Cardiac muscle cell (in vitro differentiated cells and primary cell): ENCODE measurements at places on chromosomes 6 and 20.

- DNase-seq = peak; percentile 64
Measured at GRCh38 chr6:89242574-89243330, 25.6 kb upstream of the GABRR1 start.

DNA sequence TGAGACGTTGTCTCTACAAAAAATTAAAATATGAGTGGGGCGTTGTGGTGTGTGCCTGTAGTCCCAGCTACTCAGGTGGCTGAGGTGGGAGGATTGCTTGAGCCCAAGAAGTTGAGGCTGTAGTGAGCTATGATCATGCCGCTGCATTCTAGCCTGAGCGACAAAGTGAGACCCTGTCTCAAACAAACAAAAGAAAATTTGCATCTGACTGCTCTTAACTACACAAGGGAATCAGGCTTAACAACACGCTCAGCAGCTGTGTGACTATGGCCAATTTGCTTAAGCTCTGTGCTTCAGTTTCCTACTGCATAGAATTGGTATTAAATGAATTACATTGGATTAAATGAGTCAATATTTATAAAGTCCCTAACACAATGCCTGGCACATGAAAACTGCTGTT lies 24.3 kb upstream of the MRPS10 start:
- DNase-seq = no peak

GRCh38 chr20:60051911-60052310 lies 93.7 kb downstream of the CDH26 start:
- no peak for DNase-seq

DNA sequence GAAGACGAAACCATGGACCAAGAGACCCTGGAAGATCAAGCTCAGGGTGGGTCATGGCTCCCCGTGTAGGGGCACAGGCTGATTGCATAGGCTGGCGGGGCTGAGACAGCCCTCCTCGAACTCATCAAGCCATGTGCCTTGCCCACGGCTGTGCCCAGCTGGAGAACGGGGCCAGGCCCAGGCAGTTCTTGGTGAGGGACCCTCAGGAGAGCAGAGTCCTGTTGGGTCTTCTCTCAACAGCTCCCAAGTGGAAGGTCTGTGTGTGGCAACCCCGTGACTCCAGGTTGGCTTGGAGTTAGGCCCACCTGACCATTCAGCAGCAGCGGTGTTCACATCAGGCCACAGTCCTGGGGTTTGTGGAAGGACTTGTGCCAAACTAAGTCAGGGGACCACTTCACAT lies 276.5 kb downstream of the QKI start:
- no peak for DNase-seq

- DNase-seq = no peak
Measured at GRCh38 chr20:58603721-58604120, 47.4 kb upstream of the STX16 start.

GRCh38 chr6:56793938-56794337 lies 151.2 kb upstream of the DST start:
- DNase-seq = no peak

DNA sequence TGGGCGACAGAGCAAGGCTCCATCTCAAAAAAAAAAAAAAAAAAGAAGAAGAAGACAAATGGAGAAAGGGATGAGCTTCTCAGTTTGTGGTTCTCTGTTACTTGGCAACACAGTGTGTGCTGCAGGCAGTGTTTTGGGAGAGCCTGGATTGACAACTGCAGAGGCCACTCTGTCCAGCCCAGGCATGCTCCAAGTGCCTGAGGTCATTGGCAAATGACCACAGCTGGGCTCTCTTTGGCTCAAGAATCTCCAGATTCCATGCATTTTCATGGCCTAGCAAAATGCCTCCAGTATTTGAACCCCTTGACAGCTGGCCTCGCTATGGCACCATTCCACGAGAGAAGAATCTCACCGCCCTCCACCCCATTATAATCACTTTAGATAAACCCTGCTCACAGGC lies 126.2 kb downstream of the ANKRD60 start:
- no peak for DNase-seq

DNA sequence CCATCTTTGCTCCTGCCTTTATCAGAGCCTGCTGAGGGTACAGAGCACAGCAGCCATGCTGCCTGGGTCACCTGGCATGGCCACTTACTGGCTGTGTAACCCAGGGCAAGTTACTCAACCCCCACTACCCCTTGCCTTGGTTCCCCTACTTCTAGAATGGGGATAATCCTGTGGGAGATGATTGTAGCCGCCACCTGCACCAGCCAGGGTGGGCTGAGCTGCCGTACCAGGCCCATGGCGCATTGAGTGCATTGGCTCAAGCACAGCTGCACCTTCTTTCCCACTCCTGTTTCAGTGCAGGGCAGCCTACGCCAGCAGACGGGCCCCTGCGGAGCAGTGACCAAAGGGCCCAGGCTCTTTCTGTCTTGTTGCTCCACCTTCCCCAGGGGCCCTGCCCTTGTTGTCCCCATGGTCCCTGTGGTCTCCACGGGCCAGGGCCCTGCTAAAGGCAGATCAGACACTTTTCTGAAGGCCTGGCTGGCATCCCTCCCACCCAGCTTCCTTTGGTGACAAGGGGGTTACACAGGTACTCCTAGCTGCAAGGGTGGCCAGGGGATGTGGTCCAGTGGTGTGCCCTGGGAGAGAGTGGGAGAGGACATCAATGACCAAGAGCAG lies 159.4 kb upstream of the MLN start:
- DNase-seq = no peak

DNA sequence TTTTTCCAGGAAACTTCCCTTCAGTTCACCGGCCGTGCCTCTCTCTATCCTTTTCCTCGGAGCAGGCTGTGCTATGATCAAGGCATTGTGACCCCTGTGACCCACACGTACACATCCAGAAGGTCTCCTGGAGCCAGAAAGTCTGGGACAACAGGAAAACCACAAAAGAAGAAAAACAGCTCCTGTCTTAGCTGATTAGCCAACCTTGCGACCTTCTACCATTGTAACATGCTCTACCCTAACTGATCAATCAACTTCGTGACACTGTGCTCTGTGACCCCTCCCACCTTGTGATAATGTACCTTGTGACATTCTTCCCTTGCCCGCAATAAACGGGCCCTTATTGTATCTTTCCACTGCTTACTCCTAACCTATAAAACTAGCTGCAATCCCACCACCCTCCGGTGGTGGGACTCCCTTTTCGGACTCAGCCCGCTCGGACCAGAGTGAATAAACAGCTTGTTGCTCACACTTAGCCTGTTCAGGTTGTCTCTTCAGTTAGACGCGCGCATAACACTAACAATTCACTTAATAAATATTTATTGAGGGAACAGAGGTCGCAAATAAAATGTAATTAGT lies 24.2 kb downstream of the ZNF311 start:
- DNase-seq = peak; percentile 90

GRCh38 chr6:125406741-125407140 lies 105.0 kb upstream of the HDDC2 start:
- DNase-seq = no peak
